ENCODE measurements at places on chromosomes 11 and 22.

- DNase-seq = no peak
These were observed 4.6 kb downstream of the PRSS23 start for GRCh38 chr11:86804951-86805350.

- no peak for DNase-seq
These were observed 37.7 kb upstream of the FDX1 start for GRCh38 chr11:110392056-110392455.

GRCh38 chr22:39651053-39651996, 80.8 kb downstream of the CACNA1I start:
- no peak for DNase-seq

DNA sequence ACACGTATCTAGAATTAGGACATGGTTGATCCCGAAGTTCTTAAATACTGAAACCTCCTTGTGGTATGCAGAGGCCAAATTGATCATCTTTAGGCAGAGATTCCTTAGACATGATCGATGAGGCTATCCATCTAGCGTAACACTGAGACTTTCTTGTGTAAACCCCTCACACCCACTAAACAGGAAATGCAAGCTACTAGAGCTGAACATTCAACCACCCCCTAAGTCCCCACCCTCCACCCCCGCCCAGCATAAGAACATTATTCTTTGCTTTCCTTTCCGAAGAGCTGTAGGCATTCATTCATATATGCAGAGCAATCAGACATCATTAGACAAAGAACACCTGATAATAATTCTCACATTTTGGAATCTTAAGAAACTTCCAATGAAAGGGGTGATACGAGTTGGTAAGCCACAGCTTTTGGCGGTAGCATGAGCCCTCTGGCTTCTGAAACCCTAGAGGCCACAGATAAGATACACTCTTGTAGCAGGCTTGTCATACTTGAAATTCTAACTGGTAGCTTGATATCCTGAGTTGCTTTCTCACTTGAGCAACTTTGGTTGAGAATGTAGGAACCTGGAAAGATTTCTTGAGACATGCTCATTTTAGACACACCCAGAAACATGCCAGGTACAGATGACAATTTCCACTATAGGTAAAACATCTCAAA, 42.2 kb downstream of the FLI1 start:
- DNase-seq = no peak

Measured in HCT116 (cell line).